ENCODE measurements at places on chromosomes 5 and 9. TPM values are rescaled to one million over a fixed set of nuclear protein-coding genes. Genes with fewer than 3 reads are reported as not detected.

LRRC19 gene
- total RNA-seq, result not detected

TRUB2 gene
- total RNA-seq, result 37.4 TPM

ZNF883 gene
- total RNA-seq, result not detected

PCDHGA7 gene
- 0.09 TPM for total RNA-seq

- DNase-seq, result no peak
These were observed 546.3 kb downstream of the MAT2B start for GRCh38 chr5:164051745-164052144.

- no peak for DNase-seq
These were observed 16.2 kb upstream of the IL3 start for GRCh38 chr5:132044207-132044606.

DNA sequence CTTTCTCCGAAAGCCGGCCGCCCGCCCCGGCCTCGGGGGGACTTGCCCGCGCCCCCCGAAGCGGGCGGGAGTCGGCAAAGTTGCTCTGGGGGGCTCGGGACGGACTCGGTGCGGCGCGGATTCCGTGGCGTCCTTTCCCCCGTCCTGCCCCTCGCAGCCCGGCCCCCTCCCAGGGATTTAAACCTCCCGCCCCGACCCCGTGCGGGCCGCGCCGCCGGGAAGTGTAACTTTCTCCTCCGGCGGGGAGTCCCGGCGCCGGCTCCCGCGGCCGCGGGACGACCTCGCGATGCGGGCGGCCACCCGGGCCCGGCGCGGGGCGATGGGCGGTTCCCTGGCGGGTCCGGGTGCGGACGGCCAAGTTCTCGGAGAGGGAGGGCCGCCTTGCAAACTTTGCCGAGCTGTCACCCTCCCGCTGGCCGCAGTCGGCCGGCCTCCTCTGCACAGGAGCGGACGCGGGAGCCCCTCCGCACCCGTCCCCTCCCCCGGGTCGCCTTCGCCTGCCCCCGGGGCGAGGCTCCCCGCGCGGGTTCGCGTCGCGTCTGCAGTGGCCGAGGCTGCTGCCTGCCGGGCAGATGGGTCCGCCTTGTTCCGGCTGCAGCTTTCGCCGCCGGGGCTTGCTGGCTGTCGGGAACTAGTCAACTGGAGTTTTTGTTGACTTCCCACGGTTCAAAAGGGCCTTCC lies 732 bp downstream of the PBX3 start:
- peak; percentile 43 for DNase-seq

DNA sequence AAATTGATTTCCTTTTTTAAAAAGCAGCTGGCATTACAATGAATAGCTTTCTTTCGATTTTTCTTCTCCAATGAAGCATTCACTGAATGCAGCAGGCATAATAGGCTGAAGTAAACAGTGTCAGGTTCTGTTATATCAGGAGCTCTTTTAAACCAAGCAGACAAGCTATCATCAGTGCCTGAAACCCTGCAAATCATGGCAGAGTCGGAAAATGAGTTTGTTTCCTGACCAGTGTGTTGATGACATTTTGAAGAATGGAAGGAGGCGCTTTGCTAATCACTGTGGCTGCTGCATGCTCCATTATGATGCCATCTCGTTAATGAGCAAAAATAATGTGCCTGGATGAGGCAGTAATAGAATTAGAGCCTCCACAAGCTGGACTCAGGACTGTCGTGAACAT lies 284.5 kb downstream of the ZNF608 start:
- no peak for DNase-seq

DNA sequence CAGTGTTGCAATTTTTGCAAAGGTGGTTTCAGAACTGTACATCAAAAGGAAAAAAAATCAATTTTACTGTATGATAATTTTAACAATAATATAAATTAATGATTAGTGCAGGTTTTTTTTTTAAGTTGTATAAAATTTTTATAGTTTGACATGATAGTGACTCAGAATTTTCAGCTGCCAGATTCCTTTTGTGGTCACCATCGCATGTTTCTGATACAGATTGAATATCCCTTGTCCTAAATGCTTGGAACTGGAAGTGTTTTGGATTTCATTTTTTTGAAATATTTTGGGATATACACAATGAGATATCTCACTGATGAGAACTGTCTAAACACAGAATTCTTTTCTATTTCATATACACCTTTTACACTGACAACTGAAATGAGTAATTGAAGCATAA lies 361.3 kb downstream of the RAB3C start:
- DNase-seq, result no peak

DNA sequence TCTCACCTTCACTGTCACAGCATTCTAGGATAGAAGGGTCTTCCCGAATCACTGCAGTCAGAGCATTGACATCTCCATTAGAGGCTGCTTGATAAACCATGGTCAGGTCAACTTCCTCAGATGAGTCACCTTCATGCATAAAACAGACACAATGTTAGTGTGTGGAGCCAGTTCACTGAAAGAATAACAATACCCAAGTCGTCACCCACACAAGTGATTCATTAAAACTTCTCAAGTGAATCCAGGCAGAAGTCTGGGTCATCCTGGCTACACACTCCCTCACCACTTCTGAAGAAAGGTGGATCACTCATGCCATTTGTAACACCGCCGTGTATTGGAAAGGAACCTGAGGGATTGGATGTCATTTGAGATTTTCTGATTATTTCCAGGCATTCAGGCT lies 49.6 kb downstream of the ANKRD55 start:
- DNase-seq, result no peak

- no peak for DNase-seq
These were observed 71.6 kb downstream of the FBXL7 start for GRCh38 chr5:15571618-15572017.

DNA sequence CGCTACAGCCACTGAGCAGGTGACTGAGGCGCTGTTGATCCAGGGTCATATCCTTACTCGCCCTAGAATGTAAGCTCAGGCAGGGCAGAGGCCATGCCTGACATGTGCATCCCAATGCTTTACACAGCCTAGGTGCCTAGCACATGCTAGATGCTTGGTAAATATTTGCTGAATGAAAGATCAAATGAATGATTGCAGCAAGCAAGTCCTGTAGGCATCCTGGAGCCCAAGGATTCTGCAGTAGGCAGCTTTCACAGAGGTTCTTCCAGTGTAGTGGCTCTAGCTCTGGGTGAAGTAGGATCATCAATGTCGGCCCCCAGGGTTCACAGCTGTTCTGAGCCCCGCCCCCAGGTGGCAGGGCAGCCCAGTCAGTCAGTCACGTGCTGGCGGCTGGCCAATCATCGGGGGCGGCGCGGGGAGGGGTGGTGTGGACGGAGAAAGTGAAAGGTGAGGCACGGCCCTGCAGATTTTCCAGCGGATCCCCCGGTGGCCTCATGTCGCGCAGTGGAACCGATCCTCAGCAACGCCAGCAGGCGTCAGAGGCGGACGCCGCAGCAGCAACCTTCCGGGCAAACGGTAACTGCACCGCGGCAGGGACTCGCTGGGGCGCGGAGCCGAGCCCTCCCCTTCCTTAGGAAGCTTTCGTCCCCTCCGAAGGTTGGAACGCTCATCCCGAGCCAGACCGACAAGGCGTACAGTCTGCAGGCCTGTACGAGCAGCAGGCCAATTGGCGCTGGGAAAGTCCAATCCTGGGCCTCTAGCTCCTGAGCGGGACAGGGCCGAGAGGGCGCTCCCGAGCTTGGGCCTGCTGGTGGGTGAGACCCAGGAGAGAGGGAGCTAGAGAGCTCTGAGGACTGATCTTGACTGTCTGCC lies at the start of gene GALT:
GALT (plus strand) TSS at position 465 of the 873 bp plus-strand sequence; CDS start at position 495, 30 bp downstream.
- DNase-seq, result peak; percentile 97

DNA sequence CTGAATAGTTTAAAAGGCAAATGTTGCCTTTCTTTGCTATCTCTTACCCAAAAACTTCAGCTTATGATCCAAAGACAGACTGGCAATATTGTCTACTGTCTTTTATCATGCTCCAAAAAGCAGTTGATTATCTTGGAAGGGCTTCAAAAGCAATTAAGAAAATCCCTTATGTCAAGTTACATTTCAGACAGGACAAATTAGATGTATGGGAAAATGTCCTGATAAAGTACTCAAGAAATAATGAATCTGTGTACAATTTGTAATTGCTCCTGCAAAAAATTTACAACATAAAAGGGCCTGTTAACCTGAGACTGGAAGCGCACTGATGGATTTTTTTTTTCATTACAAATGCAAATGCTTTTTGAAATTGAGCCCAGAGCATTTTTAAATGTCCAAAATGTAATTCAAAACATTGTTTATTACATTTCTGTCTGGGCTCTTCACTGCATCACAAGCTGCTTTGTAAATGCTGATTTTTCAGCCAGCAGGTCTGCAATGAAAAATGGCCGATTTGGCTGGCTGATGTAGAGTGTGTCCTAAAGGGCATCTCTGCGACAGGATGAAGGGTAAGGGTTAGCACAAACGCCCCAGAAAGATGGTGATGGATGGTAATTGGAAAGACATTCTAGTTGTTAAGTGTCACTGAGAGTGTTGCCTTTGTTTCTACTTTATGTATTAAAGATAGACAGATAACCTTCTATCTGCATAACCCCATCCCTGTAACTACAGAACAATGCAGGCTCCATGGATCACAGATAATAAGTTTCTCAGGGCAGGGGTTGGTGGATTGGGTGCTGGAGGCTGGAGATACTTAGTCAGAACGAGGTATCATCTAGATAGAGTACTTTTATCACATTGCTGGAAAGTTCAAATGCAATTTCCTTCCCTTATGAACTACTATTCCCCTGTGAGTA lies 27.0 kb downstream of the MAT2B start:
- no peak for DNase-seq

Measured in Caco-2 (cell line).